T-helper 2 cell treated with Interferon-gamma antibody and Interleukin-4, amounts not matched to agents 5 μg/mL and 100 μg/mL, for 36 hours (primary cell): ENCODE measurements at places on chromosomes 16 and 17.

DNA sequence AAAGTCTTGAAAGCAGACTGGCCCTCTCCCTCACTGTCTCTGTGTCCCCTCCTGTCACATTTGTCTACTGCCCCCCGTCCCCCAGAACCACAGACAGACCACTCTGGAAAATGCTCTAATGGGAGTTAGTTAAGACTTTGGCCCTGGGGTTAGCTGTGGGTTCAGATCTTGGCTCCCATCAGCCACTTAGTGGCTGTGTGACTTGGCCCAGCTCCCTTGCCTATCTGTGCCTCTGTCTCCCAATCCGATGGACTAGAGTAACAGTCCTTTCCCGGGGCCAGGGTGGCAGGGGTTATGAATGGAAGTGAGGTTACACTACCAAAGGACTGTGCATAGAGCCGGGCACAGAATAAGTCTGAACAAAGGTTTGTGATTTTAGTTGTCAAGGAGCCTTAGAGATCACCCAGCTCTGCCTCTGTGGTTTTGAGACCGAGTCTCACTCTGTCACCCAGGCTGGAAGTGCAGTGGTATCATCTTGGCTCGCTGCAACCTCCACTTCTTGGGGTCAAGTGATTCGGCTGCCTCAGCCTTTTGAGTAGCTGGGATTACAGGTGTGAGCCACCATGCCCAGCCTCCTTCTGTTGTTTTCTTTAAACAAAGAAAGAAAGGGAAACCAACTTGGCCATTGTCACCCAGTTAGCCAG lies 23.7 kb downstream of the PPL start:
- no peaks in the 10 kb centered on the region for H3K4me1 ChIP-seq
- H3K27me3 ChIP-seq: no peaks in the 10 kb centered on the region
- H3K36me3 ChIP-seq: no peaks in the 10 kb centered on the region
- no peak for DNase-seq
- H3K4me3 ChIP-seq: no peak overlapping the region

DNA sequence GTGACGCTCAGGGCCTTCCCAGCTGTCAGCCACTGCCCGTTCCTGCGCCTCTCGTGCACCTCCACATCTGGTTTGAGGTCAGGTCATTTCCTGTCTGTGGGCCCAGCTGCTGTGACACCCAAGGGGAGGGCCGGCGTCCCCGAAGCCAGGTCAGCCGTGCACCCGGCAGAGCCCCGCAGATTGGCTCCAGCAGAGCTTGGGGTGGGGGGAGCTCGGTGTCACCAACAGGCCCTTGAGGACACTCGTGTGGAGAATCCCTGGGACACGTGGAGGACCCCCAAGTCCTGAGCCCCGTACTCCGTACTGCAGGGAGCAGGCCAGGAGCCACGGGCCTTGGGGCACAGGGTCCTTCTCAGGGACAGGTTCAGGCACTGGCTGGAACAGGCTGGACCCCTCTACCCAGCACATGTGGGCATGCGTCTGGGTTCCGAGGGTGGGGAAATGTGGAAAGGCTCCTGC lies 4.8 kb downstream of the SPATA2L start:
- H3K27ac ChIP-seq: no peak overlapping the region
- H3K36me3 ChIP-seq: peaks cover 11% of the 10 kb centered on the region
- peaks cover 9% of the 10 kb centered on the region for H3K4me1 ChIP-seq
- DNase-seq: peak; percentile 32
- H3K4me3 ChIP-seq: no peak overlapping the region

- peaks cover 4% of the 10 kb centered on the region for H3K4me1 ChIP-seq
- no peaks in the 10 kb centered on the region for H3K36me3 ChIP-seq
- no peaks in the 10 kb centered on the region for H3K27me3 ChIP-seq
- no peak overlapping the region for H3K4me3 ChIP-seq
- H3K27ac ChIP-seq: no peak overlapping the region
- DNase-seq: no peak
These were observed 53.1 kb downstream of the NKD1 start for GRCh38 chr16:50601341-50601740.

DNA sequence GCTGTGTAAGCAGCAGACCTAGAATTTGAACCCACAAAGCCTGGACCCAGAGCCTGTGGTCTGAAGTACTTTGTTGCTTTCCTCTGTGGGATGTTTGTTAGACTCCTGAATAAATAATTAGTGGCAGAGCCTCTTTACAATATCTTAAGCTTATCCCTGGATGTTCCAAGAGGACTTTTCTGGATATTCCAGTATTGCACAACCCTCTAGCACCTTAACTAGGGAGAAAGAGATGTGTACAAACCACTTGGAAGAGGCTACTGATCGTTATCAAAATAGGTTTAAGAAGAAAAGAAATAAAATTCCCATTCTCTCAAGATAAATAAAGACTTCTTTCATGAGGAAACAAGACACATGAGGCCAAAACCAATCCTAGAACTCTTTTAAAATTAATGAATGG lies 632.4 kb downstream of the CDH11 start:
- H3K27me3 ChIP-seq: no peaks in the 10 kb centered on the region
- H3K36me3 ChIP-seq: no peaks in the 10 kb centered on the region
- DNase-seq: no peak
- H3K4me3 ChIP-seq: no peak overlapping the region
- H3K4me1 ChIP-seq: no peaks in the 10 kb centered on the region

DNA sequence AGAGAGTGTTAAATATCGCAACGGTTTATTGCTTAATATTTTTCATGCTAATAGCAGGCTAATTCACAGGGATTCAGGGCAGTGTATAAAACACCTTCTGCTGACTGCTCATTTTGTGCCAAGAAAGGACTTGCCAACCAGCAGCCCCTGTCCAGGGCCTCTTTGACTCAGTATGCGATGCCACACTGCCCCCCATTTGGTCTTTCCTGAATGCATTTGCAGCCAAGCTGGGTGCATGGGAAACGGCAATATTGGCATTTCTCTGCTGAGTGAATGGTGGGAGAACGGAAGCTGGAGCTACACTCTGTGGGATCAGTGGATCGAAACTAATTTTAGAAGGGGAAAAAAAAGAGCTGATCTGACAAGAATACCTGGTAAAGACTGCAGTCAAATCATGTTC lies 152.9 kb upstream of the C16orf82 start:
- H3K4me1 ChIP-seq: no peaks in the 10 kb centered on the region
- no peaks in the 10 kb centered on the region for H3K27me3 ChIP-seq
- H3K36me3 ChIP-seq: no peaks in the 10 kb centered on the region
- H3K27ac ChIP-seq: no peak overlapping the region

GRCh38 chr17:79872762-79873161 lies 33.5 kb upstream of the CBX4 start:
- no peak overlapping the region for H3K27ac ChIP-seq
- H3K4me1 ChIP-seq: peaks cover 6% of the 10 kb centered on the region
- DNase-seq: no peak
- H3K36me3 ChIP-seq: no peaks in the 10 kb centered on the region
- H3K27me3 ChIP-seq: peaks cover 6% of the 10 kb centered on the region
- no peak overlapping the region for H3K4me3 ChIP-seq

DNA sequence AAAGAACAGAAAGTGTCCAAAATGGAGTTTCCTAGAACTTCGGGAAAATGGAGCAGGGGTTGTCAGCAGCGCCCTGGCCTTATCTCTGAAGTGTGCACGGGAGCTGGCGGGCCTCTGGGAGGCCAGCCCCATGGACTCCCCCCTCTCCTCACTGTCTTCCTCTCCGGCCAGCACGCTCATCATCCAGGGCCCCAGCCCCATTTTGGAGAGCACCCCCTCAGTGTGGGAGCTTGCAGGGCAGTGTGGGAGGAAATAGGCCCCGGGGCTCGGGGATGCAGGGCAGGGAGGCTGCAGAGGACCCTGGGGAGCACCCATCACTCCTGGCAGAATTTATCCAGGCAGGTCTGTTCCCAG lies 4.9 kb upstream of the PABPN1L start:
- H3K27ac ChIP-seq: no peak overlapping the region
- peaks cover 10% of the 10 kb centered on the region for H3K27me3 ChIP-seq
- no peaks in the 10 kb centered on the region for H3K36me3 ChIP-seq
- H3K4me1 ChIP-seq: no peaks in the 10 kb centered on the region

DNA sequence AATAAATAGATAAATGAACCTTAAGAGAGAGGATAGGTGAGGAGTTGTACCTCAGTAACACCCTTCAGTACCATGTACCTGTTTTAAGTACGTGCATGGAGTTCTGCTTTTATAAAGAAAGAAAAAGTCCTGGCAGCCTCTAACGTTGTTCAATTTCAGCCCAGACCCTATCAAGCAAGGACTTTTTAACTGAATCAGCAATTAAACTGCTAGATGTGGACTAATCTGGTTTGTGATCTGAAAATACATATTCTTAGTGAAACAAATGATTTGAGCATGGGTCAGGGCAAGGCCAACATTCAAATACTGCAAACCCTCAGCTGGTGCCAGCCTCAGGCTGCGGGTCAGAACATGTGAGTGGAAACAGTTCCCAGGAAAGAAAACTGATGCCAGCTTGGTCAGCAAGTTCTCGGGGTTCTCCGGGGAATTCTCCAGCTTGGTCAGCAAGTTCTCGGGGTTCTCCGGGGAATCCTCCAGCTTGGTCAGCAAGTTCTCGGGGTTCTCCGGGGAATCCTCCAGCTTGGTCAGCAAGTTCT lies 84.5 kb downstream of the MRM3 start:
- H3K4me1 ChIP-seq: no peaks in the 10 kb centered on the region
- peaks cover 7% of the 10 kb centered on the region for H3K27me3 ChIP-seq
- H3K36me3 ChIP-seq: no peaks in the 10 kb centered on the region
- DNase-seq: no peak
- no peak overlapping the region for H3K4me3 ChIP-seq
- no peak overlapping the region for H3K27ac ChIP-seq

DNA sequence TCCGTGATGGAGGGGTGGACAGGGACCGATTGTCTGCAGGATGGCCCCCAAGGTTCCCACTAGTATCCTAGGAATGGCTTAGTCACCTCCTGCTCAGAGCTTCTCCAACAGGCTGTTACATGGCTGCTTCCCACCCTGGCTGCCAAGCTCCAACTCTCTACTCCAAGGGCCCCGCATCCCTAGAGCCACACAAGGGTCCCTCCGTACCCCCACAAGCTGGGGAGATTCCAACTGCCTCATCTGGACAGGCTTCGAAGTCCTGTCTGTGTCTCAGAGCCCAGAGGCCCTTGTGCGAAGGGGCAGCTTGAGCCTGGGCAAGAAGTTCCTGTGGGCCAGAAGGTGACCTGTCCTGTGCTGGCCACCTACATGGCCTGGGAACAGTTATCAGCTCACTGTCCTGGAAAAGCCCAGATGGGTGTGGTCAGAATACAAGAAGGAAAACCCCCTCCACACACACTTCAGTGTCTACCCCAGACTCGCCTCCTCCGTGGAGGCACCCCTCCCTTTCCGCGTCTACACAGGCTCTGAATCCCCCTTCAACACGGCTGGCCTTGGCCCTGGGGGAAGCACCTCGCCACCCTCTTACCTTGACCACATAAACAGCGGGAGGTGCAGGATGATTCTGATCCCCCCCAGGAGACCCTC lies 586 bp downstream of the MEAK7 start:
- H3K27ac ChIP-seq: no peak overlapping the region
- peaks cover 21% of the 10 kb centered on the region for H3K36me3 ChIP-seq
- DNase-seq: no peak
- peak overlapping the region; percentile 61 for H3K4me3 ChIP-seq
- peaks cover 45% of the 10 kb centered on the region for H3K4me1 ChIP-seq
- H3K27me3 ChIP-seq: no peaks in the 10 kb centered on the region

GRCh38 chr17:32904891-32905290 lies 23.1 kb upstream of the TMEM98 start:
- no peaks in the 10 kb centered on the region for H3K27me3 ChIP-seq
- H3K4me1 ChIP-seq: peaks cover 28% of the 10 kb centered on the region
- peak overlapping the region; percentile 19 for H3K4me3 ChIP-seq

GRCh38 chr17:14052886-14053615 lies 16.3 kb upstream of the COX10 start:
- H3K4me1 ChIP-seq: peaks cover 16% of the 10 kb centered on the region
- DNase-seq: no peak
- no peak overlapping the region for H3K27ac ChIP-seq
- no peak overlapping the region for H3K4me3 ChIP-seq
- peaks cover 63% of the 10 kb centered on the region for H3K36me3 ChIP-seq

DNA sequence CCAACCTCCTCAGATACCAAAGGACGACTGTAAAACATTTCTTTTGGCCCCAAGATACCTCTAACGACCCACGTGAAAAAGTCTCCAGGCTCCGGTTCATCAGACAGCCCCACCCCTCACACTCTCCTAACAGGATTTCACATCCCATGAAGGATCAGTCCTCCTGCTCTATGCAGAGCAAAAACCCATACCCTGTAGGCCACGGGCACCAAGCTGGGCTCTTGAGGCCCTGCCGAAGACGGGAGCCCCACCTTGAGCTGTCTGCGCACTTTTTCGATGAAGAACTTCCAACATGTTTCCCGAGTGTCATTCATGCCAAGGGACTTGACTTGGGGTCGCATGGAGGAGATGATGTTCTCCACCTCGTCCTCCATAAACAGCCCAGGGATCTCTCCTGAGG lies 89.9 kb downstream of the PGS1 start:
- H3K36me3 ChIP-seq: no peaks in the 10 kb centered on the region
- H3K27me3 ChIP-seq: no peaks in the 10 kb centered on the region
- DNase-seq: no peak
- H3K27ac ChIP-seq: no peak overlapping the region

GRCh38 chr17:64533784-64534183 lies 27.0 kb downstream of the CEP95 start:
- peaks cover 3% of the 10 kb centered on the region for H3K4me1 ChIP-seq
- no peak overlapping the region for H3K27ac ChIP-seq
- peaks cover 63% of the 10 kb centered on the region for H3K36me3 ChIP-seq
- no peak for DNase-seq
- H3K4me3 ChIP-seq: no peak overlapping the region

GRCh38 chr17:28385037-28385400 lies 13.5 kb downstream of the SARM1 start:
- H3K36me3 ChIP-seq: peaks cover 19% of the 10 kb centered on the region
- peaks cover 20% of the 10 kb centered on the region for H3K4me1 ChIP-seq
- H3K4me3 ChIP-seq: peak overlapping the region; percentile 93
- peaks cover 2% of the 10 kb centered on the region for H3K27me3 ChIP-seq
- peak overlapping the region; percentile 91 for H3K27ac ChIP-seq
- DNase-seq: no peak

DNA sequence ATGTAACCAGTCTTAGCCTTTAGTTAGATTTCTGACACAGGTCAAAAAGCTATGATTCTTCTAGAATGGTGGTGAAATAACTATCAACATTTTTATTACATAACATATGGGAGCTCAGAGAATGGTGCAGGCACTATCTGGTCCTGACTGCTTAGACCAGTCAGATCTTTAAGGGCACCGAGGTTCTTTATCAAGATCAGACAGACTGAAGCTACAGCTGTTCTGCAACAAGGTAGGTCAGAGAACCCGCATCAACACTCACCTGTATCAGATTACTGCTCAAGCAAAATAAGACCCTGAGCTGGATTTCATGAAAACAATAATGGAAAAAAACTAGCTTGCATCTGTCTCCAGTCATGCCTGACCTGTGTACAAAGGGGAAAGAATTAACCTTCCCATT lies 160.4 kb downstream of the KCNJ2 start:
- H3K4me1 ChIP-seq: no peaks in the 10 kb centered on the region
- no peaks in the 10 kb centered on the region for H3K27me3 ChIP-seq
- no peak for DNase-seq
- H3K27ac ChIP-seq: no peak overlapping the region
- no peaks in the 10 kb centered on the region for H3K36me3 ChIP-seq

- no peaks in the 10 kb centered on the region for H3K4me1 ChIP-seq
- no peak for DNase-seq
- no peak overlapping the region for H3K4me3 ChIP-seq
- H3K27me3 ChIP-seq: no peaks in the 10 kb centered on the region
- H3K27ac ChIP-seq: no peak overlapping the region
These were observed 243.9 kb upstream of the RBFOX1 start for GRCh38 chr16:7088711-7089110.

- no peaks in the 10 kb centered on the region for H3K4me1 ChIP-seq
- H3K27me3 ChIP-seq: no peaks in the 10 kb centered on the region
- no peak for DNase-seq
- H3K36me3 ChIP-seq: no peaks in the 10 kb centered on the region
- H3K4me3 ChIP-seq: no peak overlapping the region
These were observed 20.7 kb downstream of the SPNS2 start for GRCh38 chr17:4519361-4519788.
